ENCODE measurements at places on chromosomes 12 and 14. TPM values are rescaled to one million over a fixed set of nuclear protein-coding genes. Genes with fewer than 3 reads are reported as not detected.

DNA sequence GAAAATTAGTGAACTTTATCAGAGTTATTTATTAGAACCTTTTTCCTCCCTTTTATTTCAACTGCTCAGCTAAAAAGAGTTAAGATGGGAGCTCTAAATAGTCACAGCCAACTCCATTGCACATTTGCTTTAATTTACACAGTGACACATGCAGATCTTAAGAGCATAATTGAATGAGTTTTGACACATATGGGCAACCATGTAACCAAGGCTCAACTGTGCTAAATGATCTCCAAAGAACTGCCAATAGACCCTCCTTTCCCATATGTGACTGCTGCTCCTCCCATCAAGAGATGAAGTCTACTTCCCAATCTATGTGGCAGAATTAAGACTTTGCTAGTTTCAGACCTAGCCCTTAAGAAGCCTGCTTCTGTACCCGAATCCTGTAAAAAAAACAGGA lies 960.0 kb downstream of the BCL11B start:
- no peak for DNase-seq

- DNase-seq = peak; percentile 78
These were observed 9.3 kb downstream of the KRAS start for GRCh38 chr12:25241167-25242020.

- DNase-seq = no peak
These were observed 15.8 kb upstream of the RASSF8 start for GRCh38 chr12:25942709-25943108.

- DNase-seq = no peak
These were observed 1334.1 kb downstream of the FSCB start for GRCh38 chr14:43172899-43173548.

DNA sequence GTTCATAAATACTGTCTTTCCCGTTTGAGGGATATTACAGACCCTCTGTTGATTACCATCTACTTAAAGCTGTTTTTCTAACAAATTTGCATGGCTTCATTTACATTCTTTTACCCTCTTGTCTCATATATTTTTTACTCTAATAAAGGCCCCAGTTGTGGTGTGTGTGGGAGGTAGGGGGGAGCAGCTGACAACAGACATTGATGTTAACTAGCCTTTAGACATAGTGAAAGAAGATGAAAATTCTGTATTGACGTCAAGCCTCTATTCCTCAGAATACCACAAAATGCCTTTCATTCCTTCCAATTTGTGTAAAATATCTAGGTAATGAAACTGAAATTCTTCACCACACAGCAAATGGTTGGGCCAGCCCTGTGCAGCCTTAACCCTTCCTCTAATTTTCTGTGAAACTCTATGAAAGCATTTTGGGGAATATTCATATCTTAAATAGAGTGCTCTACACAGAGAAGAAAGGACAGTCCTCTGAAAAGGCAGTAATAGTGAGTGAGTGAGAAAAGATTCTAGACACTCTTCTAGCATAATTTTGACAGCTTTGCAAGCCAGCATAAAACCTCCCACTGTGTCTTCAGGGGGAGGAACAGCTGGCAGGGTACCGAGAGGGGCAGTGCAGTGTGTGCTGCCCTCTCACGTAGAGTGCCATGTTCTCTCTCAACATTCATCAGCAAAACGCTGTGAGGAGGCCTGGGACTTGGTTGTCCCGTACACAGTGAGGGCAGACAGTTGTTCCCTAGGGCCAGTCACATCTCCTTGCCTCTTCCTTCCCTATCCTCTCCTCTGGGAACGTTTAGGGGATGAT lies 20.1 kb upstream of the CERS5 start:
- DNase-seq = no peak

The KRT6B gene
- total RNA-seq = not detected

The RPL10L gene
- not detected for total RNA-seq

Measured in hematopoietic multipotent progenitor cell (in vitro differentiated cells).